ENCODE measurements at places on chromosomes 3 and 15. TPM values are rescaled to one million over a fixed set of nuclear protein-coding genes. Genes with fewer than 3 reads are reported as not detected.

- peak; percentile 81 for ATAC-seq
Observed at GRCh38 chr3:9902372-9903237, at the start of gene IL17RE. Gene IL17RE (plus strand): TSS chr3:9902848. CDS start chr3:9902933, 85 bp downstream.

DNA sequence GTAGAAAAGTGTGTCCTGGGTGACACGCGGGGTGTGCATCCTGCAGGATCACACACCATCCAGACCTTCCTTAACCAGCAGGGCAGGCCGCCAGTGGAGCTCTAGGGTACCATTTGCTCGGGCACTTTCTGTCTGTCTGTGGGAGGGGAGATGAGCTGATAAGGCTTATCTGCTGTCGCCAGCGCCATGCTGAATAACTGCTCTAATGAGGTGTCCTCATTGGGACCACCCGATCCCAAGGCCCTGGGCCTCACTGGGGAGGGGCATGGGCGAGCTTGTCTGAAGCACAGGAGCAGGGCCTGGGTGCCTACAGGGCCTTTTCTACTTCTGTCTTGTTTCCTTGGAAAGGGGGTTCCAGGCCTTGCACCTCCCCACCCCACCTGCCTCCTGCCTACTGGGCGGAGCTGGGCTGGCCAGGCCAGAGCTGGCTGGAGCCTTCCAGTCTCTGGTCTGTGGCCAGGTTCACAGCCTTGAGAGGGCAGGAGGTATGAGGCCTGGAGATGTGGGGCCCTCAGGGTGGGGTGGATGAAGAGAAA lies 2.5 kb upstream of the GATA2 start:
- no peak for ATAC-seq

The CHDH gene
- total RNA-seq: 1.6 TPM

The COPB2 gene
- 75.2 TPM for total RNA-seq

DNA sequence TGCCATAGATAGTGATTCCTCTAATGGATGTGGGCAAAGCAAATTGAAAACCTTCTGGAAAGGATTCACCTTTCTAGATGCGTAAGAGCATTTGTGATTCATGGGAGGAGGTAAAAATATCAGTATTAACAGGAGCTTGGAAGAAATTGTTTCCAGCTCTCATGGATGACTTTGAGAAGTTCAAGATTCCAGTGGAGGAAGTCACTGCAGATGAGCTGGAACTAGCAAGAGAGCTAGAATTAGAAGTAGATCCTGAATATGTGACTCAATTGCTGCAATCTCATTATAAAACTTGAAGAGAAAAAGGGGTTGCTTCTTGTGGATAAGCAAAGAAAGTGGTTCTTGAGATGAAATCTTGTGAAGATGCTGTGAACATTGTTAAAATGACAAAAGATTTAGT lies 88.0 kb upstream of the ACKR4 start:
- no peak for ATAC-seq

The SAXO2 gene
- total RNA-seq: 0.80 TPM

GRCh38 chr3:10419637-10420232 lies 85.7 kb downstream of the ATP2B2 start:
- peak; percentile 67 for ATAC-seq

- ATAC-seq: no peak
Observed at GRCh38 chr15:80070840-80071239, 11.4 kb downstream of the ZFAND6 start.

Data from esophagus mucosa (tissue), 1 donor.